Fibroblast of skin of scalp (primary cell): ENCODE measurements at places on chromosomes 6 and 20.

DNA sequence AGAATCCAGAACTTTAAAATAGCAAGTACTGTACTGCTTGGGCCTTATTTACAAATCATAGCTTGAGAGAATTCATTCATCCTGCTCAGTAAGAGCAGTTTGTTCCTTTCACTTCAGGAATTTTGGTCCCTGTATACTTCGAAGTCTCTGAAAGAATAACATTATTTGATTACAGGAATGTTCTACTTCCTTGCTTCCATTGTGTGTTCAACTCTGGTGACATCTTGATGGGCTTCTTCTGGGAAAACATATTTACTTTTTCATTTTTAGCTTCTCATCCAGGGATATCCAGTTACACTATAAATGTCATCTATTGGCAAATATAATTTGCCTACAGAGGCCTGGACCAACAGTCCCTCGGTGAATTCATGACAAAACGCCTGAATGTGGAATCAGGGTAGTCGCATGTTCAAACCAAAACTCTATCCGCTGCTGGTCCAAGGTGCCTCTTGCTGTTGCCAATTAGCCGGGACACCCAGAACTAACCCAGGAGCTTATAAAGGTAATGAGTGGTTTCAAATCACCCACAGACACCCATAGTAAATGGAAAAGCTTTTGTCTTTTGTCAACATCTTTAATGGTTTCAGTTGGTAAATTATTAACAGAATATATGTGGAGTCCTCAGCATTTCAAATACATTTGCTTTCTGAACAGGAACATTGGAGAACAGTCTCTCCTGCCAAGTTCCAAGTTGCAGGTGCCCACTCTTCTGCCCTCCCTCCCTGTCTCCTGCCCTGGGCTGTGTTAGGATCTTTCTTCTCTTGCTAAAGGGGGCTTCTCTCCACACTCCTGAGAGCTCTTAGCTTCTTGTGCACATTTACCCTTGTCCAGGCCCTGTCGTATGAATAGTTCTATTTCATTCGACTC lies 162.5 kb upstream of the CITED2 start:
- no peak for DNase-seq

- DNase-seq, result no peak
Observed at GRCh38 chr6:75106426-75106825, 99.4 kb downstream of the COL12A1 start.

GRCh38 chr20:889106-889505 lies 27.0 kb downstream of the ANGPT4 start:
- DNase-seq, result no peak

DNA sequence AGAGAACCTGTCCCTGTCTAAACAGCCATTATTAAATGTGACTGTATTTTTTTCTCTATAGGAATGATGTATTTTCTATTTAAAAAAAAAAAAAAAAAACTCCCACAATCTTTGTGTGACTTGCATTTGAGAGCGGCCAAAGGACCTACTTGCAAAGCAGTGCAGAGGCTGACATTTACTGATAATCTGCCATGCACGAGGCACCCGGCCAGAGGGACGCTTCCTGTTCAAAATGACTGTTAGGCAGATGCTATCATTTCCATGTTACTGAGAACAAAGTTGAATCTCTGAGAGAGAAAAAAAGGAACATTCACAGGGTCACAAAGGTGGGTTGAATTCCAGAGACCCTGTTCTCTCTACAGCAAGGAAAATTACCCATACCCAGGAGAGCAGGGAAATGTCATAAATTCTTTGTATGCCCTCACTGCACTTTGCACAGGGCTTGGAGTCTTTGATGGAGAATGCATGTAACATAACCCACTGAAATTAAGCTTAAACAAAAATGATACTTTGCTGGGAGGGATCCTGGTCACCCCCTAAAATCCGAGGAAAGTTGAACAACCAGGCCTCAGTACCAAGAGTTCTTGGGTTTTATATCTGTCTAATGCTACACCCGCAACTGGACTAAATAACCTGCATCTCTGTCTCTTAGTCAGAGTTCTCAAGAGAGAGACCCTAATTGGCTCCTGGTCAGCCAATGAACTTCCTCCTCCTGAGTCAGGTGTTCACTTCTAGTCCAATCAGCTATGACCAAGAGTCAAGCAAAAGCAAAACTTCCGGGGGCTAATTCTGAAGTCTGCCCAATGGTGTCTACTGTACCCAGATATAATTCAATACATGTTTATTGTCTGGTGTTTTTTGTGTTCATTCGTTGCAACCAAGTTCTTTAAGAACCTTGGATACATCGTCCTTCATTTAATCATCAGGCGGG lies 61.2 kb downstream of the GCLC start:
- DNase-seq, result no peak

- DNase-seq, result no peak
Observed at GRCh38 chr6:80553071-80553740, 446.7 kb downstream of the BCKDHB start.

DNA sequence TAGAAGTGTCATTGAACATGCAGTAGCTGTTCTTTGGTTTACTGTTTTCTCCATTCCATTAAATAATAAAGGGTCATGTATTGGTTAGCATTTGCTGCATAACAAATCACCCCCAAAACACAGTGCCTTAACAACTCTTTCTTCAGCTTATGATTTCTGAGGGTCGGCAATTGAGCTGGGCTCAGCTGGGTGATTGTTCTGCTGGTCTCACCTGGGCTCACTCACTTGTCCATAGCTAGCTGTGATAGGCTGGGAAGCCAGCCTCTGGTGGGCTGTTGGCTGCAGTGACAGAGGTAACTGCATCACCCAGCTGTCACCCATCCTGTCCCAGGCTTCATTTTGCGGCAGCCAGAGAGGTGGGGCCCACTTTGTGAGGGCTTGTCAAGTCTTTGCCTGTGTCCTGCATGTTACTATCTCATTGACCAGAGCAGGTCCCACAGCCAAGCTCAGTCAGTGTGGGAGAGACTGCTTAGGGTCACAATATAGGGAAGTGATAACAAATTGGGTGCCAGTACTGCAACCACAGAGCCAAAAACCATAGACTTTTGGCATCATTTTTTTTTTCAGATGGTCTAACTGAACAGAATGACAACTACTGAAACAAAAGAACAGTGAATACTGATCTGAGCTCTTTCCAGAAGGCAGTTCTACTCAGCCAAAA lies 76.9 kb downstream of the SYNDIG1 start:
- DNase-seq, result no peak

GRCh38 chr6:128513878-128514277 lies 6.5 kb downstream of the PTPRK start:
- no peak for DNase-seq

GRCh38 chr6:113356139-113356538 lies 501.0 kb upstream of the MARCKS start:
- DNase-seq, result no peak

- DNase-seq, result no peak
Observed at GRCh38 chr6:155387481-155387880, 68.2 kb downstream of the NOX3 start.

- no peak for DNase-seq
Observed at GRCh38 chr6:116073765-116074440, 13.2 kb upstream of the FRK start.

DNA sequence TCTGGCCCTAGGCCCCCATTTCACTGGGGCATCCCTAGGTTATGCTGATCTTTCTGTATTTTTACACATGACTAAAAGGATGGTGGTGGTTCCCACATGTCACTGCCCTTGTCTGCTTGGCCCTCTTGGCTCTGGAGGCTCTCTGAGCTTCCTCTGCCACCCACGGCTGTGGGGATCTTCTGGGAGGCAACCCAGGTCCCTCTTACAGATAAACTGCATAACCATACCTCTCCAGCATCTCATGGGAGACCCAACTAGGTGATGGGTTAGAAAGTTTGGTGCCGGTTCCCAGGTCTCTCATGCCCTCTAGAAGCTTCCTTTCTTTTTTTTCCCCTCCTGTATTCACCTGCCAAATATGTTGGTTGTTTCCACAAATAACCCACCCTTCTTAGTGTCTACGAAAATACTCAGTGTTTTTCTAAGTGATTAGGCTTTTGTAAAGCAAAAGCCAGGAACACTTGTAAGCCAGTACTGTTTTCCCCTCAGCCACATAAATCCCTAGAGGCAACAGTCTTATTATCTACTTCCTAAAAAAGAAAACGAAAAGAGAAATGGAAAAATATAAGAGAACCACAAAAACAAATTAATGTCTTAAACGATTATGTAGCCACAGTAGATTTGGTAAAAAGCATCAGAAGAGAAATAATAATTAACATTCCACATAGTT lies 71.7 kb upstream of the SMLR1 start:
- no peak for DNase-seq

GRCh38 chr6:160379466-160379865 lies 31.3 kb downstream of the SLC22A3 start:
- DNase-seq, result no peak

DNA sequence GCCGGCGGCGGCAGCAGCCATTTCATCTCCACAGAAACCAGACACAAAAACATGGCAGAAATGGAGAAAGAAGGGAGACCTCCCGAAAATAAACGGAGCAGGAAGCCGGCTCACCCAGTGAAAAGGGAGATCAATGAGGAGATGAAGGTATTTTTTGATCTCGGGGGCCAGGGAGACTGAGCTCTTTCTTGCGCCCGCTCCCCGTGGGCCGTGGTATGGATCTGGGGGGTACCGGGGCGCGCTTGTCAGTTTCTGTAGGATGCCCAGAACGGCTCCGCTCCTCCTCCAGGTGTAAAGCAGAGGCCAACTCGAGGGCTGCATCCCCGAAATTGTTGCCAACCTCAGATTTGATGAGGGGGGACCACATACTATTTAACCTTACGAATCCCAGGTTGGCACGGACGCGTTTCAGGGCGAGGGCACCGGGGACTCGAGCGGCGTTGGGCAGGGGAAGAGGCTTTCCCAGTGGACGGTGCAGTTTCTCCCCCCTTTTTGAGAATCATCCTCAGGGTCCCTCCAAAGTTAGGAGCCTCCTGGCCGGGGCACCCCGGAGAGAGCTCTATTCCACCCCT lies 735 bp downstream of the SOBP start:
- DNase-seq, result no peak

DNA sequence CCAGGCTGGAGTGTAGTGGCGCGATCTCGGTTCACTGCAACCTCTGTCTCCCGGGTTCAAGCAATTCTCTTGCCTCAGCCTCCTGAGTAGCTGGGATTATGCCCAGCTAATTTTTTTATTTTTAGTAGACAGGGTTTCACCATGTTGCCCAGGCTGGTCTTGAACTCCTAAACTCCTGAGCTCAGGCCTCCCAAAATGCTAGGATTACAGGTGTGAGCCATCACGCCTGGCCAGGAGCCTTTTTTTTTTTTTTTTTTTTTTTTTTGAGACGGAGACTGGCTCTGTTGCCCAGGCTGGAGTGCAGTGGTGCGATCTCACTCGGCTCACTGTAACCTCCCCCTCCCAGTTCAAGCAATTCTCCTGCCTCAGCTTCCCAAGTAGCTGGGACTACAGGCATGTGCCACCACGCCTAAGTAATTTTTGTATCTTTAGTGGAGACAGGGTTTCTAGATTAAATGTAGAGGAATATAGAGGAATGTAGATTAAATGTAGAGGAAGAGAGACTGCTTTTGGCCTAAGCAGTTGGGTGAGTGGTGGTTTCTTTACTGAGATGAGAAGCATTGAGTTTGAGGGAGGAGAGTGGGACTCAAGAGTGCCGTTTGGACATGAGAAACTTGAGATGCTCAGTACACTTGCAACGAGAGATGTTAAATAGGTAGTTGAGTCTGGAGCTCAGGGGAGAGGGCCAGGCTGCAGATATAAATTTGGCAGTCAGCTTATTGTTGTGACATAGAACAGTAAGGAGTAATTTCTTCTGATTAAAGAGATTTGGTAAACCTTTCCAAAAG lies 16.7 kb downstream of the VAPB start:
- no peak for DNase-seq

DNA sequence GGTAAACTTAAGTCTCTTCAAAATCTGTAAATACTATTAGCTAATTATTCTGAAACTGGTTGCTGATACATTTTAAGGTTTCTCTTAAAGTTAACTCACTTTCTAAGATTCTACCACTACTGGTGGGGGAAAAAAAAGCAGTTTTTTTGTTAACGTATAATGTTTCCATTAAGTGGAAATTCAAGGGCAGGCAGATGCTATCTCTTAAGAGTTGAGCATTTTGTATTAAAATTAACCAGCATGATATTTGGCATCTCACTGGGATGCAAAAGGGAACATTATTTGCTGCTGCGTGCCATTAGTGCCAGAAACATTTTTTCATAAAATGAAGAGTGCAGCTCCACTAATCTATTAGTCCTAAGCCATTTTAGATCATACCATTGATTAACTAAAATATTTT lies 246.2 kb downstream of the PRKN start:
- DNase-seq, result no peak

GRCh38 chr6:6851949-6852261 lies 255.9 kb upstream of the RREB1 start:
- DNase-seq, result no peak

DNA sequence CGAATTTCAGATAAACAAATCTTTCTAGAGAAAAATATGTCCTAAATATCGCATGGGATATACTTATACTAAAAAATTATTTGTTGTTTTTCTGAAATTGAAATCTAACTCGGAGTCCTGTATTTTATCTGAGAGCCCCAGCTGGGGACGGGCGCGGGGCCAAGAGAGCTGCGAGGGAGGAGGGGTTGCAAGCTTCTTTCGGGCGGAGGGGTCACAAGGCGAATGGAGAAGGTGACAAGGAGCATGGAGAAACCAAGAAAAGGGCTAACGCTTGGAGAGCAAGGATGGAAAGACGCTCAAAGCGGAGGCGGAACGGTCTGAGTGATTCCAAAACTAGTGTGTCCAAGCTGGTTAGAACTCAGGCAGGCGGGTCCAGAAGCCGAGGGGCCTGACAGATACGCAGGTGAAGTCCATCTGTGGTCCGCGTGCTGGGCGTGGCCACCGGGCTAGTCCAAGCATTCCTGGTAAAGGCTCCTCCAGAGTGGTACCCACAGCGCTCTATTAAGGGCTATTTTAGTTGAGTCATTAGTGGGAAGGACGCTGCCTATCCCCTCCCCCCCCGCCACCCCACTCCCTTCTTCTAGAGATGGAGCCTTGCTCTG lies 41.5 kb upstream of the ZNFX1 start:
- no peak for DNase-seq

DNA sequence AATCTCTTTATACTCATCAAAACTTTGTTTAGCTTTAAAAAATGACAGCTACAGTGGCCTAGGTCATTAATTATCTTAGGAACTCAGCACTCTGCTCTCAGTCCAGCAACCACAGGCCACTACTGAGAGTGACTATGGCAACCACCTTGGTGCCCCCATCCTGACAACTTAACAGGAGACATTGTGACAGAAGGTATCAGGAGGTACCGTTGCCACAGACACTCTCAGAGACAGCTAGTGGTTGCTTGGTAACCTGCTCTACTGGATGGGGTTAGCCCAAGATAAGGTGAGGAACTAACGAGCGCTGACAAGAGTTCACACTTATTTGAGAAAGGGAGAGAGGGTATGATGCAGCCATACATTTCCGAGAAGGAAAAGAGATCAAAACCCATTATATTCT lies 76.1 kb upstream of the TFAP2D start:
- DNase-seq, result no peak
